Occipital lobe (tissue), 3 donors: ENCODE measurements at places on chromosomes 6 and 20. TPM values are rescaled to one million over a fixed set of nuclear protein-coding genes. Genes with fewer than 3 reads are reported as not detected.

- DNase-seq, result peak; percentile 23
Measured at GRCh38 chr6:130020073-130020906, 1.9 kb downstream of the L3MBTL3 start.

GRCh38 chr20:63228806-63229205 is 6.9 kb upstream of the BIRC7 start:
- DNase-seq, result no peak

DNA sequence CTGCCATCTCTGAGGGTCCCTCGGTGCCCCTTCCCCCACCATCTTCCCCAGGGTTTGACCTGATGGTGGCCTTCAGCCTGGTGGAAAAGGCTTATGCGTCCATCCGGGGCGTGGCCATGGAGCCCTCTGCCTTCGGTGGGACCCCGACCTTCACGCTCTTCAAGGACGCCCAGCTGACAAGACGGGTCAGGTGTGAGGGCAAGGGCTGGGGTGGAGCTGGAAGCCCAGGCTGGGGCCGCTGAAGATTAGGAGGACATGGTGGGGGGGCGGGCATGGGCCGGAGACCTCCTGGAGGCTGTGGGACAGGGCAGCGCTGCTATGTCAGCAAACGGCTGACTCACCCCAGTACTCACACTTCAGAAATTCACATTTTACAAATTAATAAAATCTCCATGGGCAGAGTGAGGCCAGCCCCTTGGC is 23.5 kb downstream of the COL20A1 start:
- no peak for DNase-seq

GRCh38 chr6:13796781-13797180 is 17.6 kb downstream of the MCUR1 start:
- no peak for DNase-seq

DNA sequence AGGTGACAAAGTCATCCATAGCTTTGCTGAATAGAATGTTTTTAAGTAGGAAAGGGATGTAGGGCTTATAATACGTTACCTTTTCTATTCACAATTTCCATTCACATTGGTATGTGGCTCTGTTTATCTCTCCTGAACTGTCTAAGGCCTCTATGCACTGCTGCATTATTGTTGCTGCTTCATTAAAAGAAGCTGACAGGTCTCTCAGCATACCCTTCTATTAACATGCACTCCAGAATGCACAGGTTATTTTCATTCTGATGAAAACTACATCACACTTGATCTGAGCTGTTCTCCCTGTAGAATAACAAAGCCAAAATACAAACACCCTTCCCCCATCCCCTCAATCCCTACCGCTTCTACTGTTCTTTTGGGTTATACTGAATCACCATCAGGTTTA is 399.3 kb downstream of the TBC1D32 start:
- DNase-seq, result no peak

DNA sequence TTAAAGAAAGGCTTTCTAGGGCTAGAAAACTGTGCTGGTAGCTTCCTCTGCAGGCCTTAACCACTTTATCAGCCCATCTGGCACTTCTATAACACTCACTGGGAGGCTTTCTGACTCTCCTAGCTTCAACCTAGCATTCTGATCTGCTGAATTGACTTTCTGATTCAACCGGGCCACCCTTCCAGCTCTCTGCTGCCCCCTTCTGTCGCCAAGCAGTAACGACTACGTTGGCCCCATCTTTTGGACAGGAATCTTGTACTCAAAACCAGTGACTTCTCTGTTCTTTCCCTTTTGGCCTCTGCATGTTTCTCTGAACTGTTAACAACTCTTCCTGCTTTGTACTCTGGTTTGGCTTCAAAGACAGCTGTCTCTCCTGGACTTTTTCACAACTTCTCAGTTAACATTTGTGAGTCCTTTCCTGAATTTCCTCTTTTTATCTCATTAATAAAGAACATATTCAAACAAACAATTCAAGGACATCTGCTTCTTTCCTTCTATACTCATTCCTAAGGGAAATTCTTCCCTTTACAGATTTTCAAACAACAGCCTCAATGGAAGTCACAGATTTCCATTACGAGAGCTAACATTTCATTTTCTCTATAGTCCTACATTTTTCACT is 43.9 kb upstream of the FAM135A start:
- DNase-seq, result peak; percentile 33

- no peak for DNase-seq
Measured at GRCh38 chr6:71482742-71483141, 194.1 kb downstream of the OGFRL1 start.

DNA sequence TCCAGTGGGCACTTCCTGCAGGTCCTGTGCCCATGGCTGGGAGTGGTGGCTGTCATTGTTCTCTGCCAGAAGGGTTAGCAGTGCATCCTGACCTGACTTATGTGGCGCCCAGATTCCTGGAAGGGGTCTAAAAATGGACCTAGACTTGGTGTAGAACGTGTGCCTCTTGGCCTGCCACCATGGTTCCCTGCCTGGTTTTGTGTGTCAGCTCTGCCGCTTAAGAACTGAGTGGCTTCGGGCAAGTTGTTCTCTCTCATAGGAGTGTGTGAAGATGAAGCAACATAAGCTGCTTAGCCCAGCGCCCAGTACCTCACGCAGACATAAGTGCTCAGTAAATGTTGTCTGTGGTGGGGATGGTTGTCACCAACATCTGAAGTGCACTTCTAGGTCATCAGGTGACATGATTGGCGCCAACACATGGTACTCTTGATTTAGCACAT is 52.1 kb downstream of the PTPN1 start:
- DNase-seq, result no peak

GRCh38 chr6:106186172-106186571 is 100.0 kb downstream of the PRDM1 start:
- DNase-seq, result no peak

DNA sequence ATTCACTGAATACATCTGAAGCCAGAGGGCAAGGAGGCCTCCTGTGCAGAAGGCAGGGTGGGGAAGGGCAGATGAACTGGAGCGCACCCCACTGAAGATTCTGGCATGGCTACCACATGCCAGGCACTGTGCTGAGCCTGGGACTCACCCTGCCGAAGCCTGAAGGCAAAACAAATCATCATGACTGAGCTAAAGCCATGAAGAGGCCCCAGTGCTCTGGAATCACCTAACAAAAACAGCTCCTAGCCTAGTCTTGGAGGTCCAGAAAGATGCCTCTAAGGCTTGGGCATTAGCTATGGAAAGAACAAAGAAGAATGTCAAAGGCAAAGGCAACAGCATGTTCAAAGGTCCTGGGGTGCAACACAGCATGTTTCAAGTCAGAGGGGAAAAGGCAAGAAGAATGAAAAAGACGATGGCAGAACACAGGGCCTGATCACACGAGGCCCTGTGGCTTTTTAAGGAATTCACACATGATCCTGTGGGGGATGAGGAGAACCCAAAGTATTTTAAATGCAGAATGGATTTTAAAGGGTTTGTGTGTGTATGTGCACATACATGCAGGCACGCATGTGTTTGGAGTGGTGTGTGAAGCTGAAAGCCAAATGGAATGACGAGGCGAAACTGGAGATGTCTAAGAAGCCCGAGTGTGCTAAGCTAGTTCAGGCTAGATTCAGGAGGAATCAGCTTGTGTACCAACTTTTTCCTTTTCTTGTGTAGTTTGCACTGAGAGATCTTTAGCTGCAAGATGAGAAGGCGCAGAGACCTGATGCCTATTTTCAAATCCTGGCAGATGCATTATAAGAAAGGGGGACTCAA is 261.4 kb downstream of the ZNF217 start:
- no peak for DNase-seq

GRCh38 chr6:85015396-85015990 is 251.1 kb upstream of the TBX18 start:
- no peak for DNase-seq

- no peak for DNase-seq
Measured at GRCh38 chr6:34272013-34272926, 23.5 kb upstream of the SMIM29 start.

DNA sequence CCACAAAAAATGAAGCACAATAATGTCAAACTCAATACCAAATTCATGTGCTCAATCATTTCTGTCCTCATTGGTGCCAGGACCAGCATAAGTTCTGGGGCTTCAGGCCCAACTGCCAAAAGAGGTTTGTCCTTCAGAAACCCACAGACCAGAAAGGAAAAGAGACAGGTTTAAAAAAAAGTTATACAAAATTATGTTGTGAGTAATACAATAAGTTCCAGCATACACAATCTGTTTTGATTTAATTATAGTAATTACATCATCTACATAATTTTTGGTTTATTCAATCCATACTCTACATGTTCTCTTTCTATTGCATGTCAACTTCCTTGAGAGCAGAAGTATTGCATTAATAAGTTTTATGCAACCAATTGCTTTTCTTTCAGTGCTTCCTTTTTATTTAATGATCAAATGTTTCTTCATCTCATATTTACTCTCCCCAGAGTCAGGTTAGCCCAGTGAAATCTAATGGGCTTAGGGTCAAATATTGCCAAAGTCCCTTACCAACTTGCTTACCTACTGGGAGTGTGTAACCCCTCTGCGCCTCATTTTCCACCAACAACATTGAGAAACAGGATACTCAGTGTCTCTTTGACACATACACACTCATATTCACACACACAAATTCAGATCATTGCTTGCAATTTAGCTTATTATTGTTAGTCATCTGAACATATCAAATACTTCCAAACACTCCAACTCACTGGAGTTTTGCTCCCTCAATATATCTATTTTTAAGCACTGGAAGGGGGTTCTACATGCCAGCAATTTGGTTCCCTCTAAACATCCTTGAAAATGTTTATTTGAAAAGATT is 424.4 kb upstream of the MARCKS start:
- no peak for DNase-seq

DNA sequence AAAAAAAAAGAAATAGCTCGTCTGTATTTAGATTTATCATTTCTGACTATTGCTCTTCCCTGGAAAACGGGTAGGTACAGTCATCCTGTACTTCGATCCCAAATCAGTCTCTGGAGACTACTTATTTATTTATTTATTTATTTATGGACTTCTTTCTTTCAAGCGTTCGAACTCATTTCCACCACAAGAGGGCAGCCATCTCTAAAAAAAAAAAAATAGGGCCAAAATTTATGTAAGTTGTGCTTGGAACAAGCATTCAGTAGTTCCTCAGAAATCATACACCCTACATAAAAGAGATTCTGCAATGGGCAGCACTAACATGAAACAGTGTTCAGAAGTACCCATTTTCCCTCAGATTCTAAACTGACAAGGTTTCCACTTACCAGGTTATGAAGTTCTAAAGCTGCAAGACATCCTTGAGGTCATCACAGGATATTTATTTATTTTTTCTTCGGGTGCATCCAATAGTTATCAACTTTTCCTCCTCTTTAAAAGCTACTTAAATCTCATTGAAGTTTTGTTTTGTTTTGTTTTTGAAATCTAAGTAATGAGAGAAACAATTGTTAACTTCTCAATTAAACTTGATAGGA is 1.9 kb upstream of the BMP2 start:
- DNase-seq, result peak; percentile 3

DNA sequence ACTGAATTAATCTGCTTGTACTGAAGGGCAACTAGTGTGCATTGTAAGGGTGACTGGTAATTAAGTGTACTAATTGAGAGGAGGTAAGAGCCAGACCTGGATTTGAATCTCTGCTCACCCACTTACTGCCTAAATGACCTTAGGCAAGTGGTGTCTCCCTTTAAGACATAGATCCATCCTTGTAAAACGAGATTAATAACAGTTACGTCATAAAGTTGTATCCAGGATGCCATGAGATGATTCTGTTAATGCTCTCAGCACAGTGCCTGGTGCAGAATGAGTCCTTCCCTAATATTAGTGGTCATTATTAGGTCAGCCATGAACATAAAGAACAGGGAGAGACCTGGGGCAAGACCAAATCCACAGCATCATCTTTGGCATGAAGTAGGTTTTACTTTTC is 470.1 kb downstream of the MAFB start:
- no peak for DNase-seq

DNA sequence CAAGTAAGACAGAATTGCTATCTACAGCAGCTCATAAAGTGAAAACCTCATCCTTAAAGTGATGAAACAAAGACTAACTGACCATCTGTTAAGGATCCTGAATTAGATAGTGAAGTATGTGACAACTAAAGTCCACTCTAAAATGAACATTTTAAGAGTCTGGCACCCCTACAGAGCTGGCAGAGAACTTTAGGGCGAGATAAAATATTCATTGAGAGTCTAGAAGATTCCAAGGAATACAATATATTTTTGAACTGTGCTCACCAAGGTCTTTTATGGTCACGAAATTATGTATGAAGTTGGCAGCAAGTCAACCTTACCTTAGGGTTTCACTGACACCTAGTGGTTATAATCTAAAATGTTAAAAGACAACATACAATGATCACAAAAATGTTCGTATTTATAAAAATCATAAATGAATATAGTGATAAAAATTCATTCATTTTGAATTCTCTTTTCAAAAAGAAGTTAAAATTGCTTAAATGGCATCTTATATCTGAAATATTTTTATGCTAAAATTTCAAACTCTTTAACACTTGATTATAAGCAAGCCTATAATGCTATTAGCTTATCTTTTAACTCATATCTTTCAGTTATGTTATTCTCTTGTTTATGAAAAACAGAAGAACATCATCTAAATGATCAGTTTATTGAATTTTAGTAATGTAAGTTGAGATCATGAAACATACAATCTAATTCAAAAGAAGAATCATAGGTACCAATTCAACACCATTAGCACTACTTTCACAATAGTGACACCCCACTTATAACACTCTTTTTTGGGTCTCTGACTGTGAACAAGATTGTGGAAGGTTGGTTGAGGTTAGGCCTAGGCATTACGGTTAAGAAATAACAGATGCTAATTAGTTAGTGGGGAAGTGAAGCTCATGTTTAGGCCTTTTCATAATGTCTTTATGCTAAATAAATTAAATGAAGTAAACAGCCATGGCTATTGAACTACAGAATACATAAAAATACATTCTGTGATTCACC is 27.5 kb downstream of the RSPH3 start:
- no peak for DNase-seq

DNA sequence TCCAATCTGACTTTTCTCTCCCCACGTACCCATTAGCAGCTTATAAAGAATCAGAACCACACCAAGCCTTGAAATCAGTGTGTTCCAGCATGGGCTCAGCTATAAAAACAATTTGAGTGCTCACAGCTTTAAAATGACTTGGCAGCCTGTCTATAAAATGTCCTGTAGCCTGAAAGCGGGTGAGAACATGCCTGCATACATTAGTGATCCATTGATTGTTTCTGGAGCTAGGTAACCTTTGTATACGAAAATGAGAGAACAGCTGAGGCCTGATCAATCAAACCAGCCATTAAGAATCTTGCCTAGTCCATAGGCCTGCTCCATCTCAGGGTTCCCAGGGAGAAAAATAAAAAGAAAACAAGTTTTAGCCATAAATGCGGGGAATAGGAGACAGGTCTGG is 245.8 kb upstream of the SULF2 start:
- no peak for DNase-seq

The NUDT3 gene
- total RNA-seq, result 116 TPM

The AGER gene
- 0.78 TPM for total RNA-seq

The MPIG6B gene
- not detected for total RNA-seq

The BTN1A1 gene
- not detected for total RNA-seq

The FRS3 gene
- total RNA-seq, result 6.7 TPM

The HTR1E gene
- 0.16 TPM for total RNA-seq

The CALHM6 gene
- total RNA-seq, result 2.7 TPM

The CLIC5 gene
- 0.47 TPM for total RNA-seq

The RNF144B gene
- 3.1 TPM for total RNA-seq

The MROH8 gene
- 3.0 TPM for total RNA-seq
